CD4-positive, alpha-beta memory T cell (primary cell): ENCODE measurements at places on chromosomes 11 and 22.

- DNase-seq, result no peak
Measured at GRCh38 chr11:58068655-58069054, 37.9 kb downstream of the OR6Q1 start.

- no peak for DNase-seq
Measured at GRCh38 chr11:79950172-79950571, 509.3 kb upstream of the TENM4 start.

DNA sequence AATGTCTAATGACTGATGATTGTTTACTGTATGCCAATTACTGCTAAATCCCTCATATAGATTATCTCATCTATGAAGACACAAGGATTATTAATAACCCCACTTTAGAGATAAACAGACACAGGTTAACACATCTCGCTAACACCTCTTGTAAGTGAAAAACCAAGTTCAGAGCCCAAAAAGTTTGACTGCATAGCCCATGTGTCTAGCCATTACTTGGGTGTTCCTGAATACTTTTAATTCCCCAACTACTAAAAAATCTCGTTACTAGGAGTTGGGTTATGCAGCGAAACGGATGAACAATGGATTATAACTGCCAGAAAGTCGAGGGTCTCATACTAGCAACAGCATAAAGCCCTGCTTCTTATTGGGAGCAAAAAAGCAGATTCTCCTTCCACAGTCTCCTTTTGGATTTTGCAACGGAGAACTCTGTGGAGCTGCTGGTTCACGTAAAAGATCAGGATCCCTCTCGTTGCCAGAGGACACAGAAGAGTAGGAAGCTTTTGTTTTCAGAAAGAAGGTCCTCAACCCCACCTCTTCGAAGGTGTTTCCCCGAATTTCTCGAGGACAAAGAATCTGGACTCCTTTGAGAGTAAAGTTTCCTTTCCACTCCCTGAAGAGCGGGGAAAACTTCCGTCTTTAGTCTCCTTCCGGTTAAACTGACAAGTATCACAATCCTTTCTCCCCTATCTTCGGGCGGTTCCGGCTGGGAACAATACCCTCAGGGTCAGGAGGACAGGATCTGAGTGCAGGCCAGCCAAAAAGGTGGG, 979 bp downstream of the ZBED5 start:
- DNase-seq, result no peak

GRCh38 chr11:75262961-75263852, 22.6 kb downstream of the TPBGL start:
- DNase-seq, result no peak

- peak; percentile 62 for DNase-seq
Measured at GRCh38 chr11:20127671-20128527, 32.4 kb downstream of the DBX1 start.

- no peak for DNase-seq
Measured at GRCh38 chr11:79419120-79419519, 21.7 kb downstream of the TENM4 start.
